ENCODE measurements at places on chromosomes 3 and 15.

GRCh38 chr3:122146466-122146865 lies 37.0 kb upstream of the CASR start:
- DNase-seq, result no peak

DNA sequence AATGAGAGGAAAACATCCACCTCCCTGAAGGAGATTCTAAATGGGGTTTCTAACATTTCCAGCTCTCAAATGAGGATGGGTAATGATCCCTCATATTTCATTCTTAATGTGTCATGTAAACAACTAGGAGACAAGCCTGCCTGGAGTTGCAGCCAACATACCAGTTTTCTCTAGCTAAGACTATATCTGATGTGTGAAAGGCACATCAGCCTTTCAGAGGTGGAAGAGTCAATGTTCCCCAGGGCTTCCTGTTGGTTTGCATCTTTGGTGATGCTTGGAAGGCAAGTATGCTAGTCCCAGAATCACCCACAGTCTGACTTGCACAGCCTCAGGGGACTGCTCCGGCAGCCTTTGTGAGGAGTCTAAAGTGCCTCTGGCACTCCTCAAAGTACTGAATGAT lies 921.2 kb downstream of the SQOR start:
- no peak for DNase-seq

- no peak for DNase-seq
Observed at GRCh38 chr3:52073490-52073889, 17.1 kb upstream of the DUSP7 start.

- no peak for DNase-seq
Observed at GRCh38 chr3:64656544-64656943, 31.3 kb downstream of the ADAMTS9 start.

DNA sequence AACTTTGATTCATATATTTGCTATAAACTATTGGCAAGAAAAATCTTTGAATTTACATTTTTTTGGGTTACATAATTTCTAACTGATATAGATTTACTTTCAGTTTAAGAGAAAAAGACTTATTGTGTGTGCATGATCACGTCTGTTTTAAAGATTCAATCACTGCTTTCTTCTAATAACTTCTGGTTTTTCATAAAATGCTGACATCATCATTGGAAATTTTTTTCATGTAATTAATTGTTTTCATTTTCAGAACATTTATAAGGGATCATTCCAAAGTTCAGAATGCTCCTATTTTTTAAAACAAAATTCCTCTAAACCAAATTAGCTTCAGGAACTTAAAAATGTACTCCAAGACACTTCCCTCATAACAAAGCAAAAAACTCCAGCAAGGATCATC lies 500.7 kb upstream of the GBE1 start:
- DNase-seq, result no peak

- peak; percentile 43 for DNase-seq
Observed at GRCh38 chr3:142724682-142725356, 985 bp downstream of the TRPC1 start.

GRCh38 chr15:51240066-51240465 lies 98.3 kb downstream of the CYP19A1 start:
- DNase-seq, result no peak

DNA sequence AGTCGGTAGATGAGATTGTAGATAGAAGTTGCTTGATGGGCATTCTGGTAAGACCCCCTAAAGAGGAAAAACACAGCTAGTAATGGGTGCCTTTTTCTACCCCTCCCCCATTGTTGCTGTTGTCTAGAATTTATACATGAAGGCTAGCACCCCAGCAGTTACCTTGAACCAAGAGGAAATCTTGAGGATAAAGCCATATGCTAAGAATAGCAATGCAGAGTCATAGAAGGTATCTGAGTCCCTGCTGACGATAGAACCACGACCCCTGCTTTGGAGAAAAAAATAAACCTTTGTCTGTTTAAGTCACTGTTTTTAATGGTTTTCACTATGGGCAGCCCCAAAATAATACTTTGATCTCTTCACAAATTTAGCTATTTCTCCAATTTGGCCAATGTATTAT lies 162.6 kb downstream of the THRB start:
- DNase-seq, result no peak

GRCh38 chr3:194994551-194994981 lies 276.4 kb downstream of the XXYLT1 start:
- no peak for DNase-seq

GRCh38 chr15:64156652-64157331 lies 5.3 kb downstream of the SNX22 start:
- no peak for DNase-seq

DNA sequence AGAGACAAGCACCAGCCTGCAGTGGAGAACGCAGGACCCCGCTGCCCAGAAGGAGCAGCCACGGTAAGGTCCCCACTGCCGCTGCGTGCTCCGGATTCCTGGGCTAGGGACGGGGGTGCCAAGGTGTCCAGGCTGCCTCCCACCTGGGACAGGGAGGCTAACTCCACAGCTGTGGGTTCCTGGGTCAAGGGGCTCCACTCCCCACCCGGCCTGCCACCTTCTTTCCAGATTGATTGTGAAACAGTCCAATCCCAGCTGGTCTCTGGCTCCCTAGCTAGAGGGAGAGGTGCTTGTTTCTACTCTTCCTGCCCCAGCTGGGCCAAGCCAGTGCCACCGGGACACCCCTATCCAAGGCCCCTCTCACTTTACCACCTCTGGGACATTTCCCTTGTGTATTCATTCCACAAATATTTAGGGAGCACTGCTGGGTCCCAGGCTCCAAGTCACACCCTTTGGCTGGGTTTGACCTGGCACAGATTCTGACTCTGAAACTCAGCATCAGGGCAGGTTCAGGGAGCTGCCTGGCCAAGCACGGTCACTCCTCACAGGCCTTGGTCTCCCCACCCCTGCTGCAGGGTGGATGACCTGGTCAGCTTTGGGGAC lies 1.9 kb downstream of the PAK6 start:
- no peak for DNase-seq

DNA sequence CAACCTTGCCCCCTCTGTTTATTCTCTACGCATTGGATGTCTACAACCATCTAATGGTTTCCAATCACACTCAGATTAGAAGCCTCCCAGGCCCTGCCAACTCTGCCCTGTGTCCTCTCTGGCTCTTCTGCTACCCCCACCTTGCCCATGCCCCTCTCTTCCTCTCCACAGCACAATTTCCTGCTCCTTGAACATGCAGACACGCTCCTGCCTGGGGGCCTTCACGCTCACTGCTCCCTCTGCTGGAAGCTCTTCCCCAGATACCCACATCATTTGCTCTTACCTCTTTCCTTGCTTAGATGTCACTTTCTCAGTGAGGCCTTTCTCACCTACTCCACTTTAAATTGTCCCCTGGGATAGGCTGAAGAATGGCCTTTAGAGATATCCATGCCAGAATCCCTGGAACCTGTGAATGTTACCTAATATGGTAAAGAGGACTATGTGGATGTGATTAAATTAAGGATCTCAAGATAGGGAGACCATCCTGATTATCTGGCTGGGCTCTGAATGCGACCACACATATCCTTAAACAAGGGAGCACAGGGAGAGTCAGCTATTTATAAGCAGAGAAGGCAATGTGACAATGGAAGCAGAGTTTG lies 9.9 kb downstream of the KY start:
- peak; percentile 25 for DNase-seq

- DNase-seq, result no peak
Observed at GRCh38 chr3:11317300-11317699, 45.1 kb downstream of the ATG7 start.

- DNase-seq, result no peak
Observed at GRCh38 chr3:57583544-57583943, 13.6 kb downstream of the ARF4 start.

- no peak for DNase-seq
Observed at GRCh38 chr3:195080571-195081151, 190.3 kb downstream of the XXYLT1 start.

DNA sequence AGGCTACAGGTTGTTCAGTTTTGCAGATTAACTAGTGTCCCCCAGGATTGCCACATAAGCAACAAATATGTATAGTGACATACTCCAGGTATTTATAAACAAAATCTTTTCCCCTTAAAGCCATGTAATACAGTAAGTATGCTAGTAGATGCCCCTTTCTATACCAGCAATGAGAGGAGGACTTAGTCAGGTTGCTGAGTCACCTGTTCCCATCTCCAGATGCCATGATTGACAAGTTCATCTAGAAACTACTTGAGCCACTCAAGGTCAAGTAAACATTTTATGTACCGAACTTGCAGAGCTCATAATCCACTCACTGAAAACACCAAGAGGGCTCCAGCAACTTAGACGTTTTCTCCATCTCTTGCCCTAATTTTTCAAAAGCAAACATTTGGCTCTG lies 18.2 kb downstream of the SLC9A9 start:
- DNase-seq, result peak; percentile 21

DNA sequence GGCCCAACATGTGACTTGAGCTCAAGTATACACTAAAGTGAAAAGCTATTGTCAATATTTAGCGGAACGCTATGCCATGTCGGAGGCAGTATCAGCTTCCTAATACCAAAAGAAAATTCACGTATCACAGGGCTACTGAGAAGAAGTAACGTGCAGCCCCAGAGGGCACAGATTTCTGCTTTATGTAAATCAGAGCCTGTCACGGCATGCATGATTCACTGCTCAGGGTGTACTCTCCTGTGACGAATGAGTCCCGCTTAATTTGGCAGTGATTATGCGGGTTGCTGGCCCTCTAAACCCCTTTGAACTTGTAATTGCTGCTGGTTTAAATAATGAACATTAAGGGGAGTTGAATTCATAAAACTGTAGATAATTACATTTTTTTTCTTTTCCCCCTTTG lies 85.3 kb downstream of the MEIS2 start:
- peak; percentile 88 for DNase-seq

DNA sequence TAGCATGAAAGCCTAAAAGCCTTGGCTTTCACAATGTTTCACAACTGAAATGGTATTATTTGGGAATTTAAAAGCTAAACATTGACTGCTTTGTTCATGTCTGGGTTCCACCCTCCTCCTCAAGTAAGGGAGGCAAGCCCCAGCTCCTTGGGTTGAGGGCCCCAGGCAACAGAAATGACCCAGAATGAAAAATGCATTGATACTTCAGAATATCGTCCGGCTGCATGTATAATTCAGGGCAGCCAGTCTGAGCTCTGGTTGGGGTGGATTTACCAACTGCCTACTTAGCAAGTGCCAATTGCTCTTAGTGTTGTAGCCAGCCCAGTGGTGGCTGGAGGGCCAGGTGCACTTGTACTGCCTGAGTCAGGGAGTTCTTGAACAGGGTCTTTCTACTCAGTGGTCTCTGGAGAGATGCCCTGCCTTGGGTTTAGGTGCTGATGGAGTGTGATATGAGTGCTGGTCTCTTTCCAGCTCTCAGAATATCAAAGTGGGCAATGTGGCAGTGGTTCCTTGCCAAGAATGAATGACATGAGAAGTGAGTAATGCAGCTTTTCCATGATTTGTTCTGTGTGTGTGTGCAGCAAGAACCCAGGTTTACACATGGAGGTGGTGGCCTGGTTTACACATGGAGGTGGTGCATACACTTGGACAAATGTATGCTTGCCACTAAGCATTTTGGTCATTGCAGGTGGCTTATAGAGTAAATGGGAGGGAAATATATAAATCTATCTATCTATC lies 40.9 kb upstream of the ADAMTSL3 start:
- DNase-seq, result no peak

DNA sequence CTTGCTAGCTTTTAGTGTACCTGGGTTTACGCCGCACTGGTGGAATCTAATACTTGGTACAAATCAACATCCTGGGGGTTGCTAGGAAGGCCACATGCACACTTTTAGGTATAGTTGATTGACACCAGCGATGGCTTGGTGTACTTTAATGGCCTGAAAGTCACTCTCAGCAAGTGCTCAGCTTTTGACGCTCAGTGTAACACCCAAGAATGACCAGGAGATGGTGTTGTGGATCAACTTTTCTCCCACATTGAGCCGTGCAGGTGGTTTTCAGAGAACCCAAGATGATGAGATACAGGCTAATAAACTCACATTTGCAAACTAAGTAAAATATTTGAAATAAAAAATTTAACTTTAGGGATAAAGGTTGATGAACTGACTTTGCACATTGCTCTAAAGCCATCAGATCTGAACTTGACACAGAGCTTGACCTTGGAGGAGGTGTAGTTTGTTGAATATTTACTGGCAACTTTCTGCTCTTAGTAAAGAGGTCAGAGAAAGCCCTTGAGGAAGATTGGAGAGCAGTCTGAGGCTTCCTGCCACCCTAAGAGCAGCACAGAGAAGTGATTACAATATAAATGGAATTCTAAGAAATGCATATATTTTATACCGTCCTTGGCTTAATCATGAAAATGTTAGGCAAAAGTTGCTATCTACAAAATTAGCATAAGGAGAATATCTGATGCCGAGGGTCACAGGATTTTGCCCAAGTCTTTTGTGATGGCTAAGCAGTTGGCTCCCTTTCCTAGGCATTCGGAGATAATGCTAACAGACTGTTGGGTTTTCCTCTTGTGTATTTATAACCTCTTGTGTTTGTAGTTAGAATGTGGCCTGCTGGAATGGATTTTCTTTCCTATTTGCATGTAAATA lies 143.4 kb upstream of the RASGRP1 start:
- DNase-seq, result peak; percentile 72

- DNase-seq, result no peak
Observed at GRCh38 chr3:21256932-21257331, 494.1 kb downstream of the ZNF385D start.

- no peak for DNase-seq
Observed at GRCh38 chr15:48435321-48435720, 104.1 kb downstream of the DUT start.

DNA sequence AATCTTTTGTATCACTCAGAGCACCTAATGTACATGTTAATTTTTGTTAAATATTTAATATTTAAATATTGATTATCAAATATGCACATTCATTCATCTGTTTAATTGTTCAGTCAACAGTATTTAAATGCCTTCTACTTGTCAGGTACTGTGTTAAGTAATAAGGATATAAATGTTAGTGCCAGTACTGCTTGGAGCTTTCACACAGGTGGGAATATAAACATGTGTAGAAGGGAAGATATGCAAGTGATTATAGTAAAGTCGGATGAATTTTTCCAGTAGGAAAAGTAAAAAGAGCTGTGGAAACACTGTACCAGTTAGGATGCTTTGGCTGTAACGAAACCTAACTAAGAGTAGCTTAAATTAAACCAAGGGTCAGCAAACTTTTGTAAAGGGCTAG lies 95.4 kb downstream of the RSRC1 start:
- no peak for DNase-seq

DNA sequence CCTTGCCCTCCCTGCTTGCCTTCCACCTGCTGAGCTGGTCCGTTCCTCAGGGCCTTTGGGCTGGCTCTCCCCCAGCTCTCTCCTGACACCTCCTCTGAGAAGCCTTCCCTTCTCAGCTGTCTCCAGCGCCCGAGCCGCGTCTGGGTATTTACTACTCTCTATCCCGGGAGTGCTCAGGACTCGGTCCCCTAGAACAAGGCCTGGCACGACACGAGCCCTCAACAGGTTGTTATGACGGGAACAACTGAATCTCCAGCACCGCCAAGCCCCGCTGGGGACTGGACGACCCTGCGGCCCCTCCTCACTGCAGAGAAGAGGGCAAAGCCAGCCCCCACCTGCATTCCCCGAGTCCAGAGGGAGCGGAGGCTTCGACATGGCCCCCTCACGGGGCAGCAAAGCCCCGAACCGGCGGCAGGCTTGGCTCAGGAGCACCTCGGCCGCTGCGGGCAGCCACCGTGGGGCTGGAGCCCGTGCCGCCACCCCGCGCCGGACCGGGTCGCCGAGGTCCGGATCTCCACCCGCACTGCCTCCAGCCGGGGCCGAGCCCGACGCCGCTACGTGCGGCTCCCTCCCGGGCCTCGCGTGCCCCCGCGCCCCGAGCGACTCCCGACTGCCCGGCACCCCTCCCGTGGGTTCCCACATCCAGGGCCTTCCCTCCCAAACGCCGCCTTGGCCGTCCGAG lies 792 bp downstream of the TPRA1 start:
- peak; percentile 11 for DNase-seq

Measured in fibroblast of mammary gland (primary cell).